CD4-positive, alpha-beta T cell (primary cell): ENCODE measurements at places on chromosomes 12 and 14.
A peak's percentile ranks its signal among the peaks of the same experiment; 100 is the strongest.

- DNase-seq, result no peak
Measured at GRCh38 chr14:29461101-29461500, 466.5 kb downstream of the PRKD1 start.

DNA sequence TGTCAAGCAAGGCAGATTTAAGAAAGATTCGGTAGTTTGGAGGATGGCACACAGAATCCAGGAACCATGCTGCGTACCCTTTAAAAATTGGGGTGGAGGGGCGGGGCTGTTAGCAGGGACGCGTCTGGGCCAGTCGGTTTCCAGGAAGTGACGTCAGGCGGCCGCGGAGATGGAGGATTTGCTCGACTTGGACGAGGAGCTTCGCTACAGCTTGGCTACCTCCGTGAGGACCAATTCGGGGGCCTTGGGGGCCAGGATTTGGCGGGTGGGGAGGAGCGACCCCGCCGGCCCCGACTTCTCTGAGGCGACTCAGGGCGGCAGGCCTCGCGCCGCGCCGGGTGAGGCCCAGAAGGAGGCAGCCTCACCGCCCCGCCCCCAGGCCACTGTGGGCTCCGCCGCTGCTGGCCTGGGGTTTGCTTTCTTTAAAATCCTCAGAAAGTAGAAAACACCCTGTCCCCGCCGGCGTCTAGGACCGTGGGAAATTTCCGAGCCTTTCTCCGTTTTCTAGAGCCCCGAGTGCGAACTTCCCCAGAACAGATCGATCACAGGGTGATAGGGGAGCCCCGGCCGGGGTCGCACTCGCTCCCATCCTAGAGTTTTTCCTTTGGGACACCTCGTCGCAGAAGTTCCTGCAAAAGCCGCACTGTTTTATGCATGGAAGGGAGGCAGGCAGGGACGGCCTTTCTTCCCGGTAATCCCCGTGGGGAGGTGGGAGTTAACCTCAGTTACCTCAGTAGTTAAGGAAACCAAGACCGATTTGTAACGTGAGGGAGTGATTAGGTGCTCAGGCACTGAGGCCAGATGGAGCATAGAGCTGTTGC is at the start of gene IFT43:
TSS of gene IFT43 (plus strand) at position 146 of the 821 bp plus-strand sequence. CDS start at position 170, 24 bp downstream.
- DNase-seq, result peak; percentile 94

GRCh38 chr14:50607181-50607580 is 47.2 kb downstream of the ATL1 start:
- no peak for DNase-seq

- no peak for DNase-seq
Measured at GRCh38 chr14:75725481-75725880, 64.4 kb downstream of the TTLL5 start.

GRCh38 chr12:122518908-122519307 is 7.8 kb downstream of the RSRC2 start:
- DNase-seq, result no peak

DNA sequence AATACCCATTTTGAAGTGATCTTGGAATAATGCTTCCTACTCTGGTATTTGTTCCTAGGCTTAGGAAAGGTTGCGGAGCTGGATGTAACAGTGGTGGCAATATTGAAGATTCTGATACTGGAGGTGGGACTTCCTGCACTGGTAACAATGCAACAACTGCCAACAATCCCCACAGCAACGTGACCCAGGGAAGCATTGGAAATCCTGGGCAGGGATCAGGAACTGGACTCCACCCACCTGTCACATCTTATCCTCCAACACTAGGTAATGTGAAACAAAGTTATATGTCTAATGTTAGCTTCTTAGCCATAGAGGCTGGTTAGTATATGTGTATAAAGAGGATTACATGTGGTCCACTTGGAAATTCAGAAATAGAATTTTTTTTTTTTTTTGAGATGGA is 197.9 kb downstream of the PCNX1 start:
- no peak for DNase-seq

GRCh38 chr14:24339284-24340151 is at the start of gene RIPK3:
RIPK3 (minus strand) TSS chr14:24339991; CDS start chr14:24339826, 165 bp downstream.
- peak; percentile 77 for DNase-seq

DNA sequence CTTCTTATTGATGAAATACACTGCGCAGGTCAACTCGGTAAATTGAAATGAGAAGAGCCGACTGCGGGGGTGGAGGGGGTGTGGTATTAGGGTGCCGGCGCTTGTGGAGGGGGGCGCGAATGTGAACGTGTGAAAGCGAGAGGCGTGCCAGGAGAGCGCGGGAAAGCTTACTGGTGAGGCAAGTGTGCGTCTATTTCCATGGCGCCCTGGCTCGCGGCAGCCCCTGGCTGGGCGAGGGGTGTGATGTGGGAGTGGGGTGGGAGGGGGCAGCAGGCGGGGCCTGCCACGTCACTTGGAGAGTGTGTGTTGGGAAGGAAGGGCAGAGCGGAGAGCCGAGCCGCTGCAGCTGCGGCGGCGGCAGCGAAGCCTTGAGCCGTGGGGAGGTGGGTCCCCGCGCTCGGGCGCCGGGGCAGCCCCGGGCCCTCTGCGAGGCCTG is 88.8 kb downstream of the GALNT8 start:
- DNase-seq, result peak; percentile 53

DNA sequence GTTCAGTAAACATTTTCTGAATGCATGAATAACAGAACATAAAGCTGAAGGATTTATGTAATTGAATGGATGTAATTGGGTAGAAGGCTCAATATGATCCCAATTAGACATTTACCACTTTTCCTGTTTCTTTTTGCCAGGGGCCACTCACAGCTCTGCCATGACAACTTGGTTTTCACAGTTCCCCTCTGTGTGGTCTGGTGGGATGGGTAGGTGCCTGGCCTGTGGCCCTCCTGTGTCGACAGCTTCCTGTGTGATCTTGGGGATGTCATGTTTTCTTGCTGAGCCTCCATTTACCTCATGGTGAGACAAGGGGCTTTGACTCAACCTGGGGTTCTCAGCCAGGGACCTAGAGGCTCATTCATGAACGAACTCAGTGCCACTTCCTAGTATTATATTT is 12.6 kb upstream of the SERPINA10 start:
- no peak for DNase-seq
